ENCODE measurements at places on chromosomes 3 and 15.

GRCh38 chr3:72144773-72145505 lies 360.0 kb upstream of the PROK2 start:
- DNase-seq = no peak

DNA sequence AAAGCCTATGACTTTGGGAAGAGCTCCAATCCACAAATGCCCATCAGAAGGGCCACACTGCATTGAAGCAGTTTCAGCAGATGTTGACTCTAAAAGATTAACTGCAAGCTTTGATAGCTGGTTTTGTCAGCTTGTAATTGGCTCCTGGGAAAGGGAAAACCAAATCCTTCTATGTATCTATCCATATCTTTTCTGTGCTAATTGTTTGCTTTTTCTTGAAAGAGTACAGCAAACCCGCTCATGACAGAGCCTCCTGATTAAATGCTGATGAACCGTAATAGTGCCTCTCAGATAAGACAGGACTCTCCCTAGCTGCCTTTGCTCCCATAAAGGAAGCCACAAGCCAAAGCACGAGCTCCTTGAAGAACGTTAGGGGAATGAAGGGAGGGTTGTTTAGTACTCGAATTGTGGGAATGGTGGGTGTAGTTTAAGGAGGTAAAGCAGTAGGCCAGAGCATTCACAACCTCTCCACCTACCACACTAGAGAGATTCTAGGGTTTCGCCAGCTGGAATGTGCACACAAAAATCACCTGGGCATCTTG lies 33.6 kb upstream of the LRIG1 start:
- DNase-seq = no peak

DNA sequence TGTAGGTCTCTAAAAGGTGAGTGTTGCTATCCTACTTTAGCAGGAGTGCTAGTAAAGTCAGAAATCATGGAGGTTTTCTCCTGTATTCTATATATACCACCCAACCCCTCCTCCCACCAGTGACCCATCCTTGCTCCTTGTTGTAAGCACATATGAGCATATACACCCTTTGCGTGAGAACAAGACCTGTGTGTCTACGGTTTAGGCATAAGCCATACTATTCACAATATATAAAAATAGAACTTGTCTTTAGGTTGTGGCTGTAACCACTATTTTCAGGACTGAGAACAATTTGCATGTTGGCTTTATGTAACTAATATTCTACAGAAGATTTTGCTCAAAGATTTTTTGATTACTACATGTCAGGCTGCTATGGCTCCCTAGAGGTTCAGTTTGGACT lies 59.1 kb upstream of the TOP2B start:
- no peak for DNase-seq

DNA sequence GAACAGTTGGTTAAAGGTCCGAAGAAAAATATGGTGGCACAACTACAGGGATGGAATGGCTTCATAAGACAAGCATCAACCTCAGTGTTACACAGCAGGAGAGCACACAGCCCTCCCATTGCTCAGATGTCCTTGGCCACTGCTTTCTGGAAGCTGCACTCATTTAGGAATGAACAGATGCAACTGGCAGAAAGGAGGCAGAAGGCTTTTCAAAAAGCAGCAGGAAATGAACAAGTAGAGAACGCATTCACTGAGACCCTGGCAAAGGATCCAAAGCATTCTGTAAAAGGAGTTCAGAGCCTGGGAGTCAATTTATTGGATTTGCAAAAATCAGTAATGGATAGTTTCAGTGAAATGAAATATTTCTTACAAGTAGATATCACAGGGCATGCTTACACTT lies 101.1 kb downstream of the PDZRN3 start:
- no peak for DNase-seq

- no peak for DNase-seq
Observed at GRCh38 chr3:191236646-191237045, 37.6 kb downstream of the OSTN start.

DNA sequence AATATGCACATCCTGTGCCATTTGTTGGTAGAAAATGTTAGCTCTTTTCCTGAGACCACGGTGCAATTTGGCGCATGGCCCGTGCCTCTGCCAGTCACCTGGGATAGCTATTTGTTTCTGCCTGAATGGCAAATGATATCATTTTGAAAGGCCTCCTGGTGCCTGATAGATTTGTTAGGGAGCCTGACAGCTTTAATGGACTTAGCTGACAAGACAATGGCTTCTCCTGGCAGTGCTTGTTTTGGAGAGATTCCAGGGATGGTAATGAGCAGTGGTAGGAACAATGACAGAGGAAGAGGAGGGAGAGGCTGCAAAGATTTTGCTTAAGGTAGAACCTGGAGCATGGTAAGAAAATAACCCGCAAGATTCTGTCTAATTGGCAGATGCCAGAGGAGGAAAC lies 268.5 kb downstream of the CLSTN2 start:
- no peak for DNase-seq

GRCh38 chr3:153595186-153595815 lies 433.3 kb downstream of the RAP2B start:
- DNase-seq = no peak

Data from activated naive CD4-positive, alpha-beta T cell (primary cell).